ENCODE measurements at places on chromosomes 12 and 14. TPM values are rescaled to one million over a fixed set of nuclear protein-coding genes. Genes with fewer than 3 reads are reported as not detected.

DNA sequence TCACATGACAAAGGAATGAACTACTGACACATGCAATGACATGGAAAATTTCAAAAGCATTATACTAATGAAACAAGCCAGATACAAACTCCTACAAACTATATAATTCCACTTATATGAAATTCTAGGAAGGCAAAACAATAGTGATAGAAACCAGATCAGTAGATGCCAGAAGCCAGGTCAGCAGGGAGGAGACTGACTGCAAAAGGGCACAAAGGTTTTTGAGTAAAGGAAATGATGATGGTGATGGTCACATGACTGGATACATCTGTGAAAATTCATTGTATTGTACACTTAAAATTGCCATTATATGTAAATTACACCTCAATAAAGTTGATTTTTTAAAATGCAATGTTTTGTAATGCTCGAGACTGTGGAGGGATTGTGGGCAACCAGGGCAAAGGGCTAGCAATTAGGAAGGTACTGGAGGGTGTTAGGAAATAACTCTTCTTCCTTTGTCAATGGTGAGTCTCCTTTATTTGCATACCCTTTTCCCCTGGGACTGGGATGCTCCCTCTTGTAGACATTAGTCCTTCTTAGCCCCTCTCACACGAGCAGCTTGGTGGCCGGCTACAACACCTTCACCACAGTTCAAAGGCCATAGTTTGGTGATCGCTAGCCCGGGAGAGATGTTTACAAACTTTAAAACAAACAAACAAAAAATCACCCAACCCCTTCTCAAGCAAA lies 6.7 kb upstream of the PRPF40B start:
- DNase-seq = no peak

DNA sequence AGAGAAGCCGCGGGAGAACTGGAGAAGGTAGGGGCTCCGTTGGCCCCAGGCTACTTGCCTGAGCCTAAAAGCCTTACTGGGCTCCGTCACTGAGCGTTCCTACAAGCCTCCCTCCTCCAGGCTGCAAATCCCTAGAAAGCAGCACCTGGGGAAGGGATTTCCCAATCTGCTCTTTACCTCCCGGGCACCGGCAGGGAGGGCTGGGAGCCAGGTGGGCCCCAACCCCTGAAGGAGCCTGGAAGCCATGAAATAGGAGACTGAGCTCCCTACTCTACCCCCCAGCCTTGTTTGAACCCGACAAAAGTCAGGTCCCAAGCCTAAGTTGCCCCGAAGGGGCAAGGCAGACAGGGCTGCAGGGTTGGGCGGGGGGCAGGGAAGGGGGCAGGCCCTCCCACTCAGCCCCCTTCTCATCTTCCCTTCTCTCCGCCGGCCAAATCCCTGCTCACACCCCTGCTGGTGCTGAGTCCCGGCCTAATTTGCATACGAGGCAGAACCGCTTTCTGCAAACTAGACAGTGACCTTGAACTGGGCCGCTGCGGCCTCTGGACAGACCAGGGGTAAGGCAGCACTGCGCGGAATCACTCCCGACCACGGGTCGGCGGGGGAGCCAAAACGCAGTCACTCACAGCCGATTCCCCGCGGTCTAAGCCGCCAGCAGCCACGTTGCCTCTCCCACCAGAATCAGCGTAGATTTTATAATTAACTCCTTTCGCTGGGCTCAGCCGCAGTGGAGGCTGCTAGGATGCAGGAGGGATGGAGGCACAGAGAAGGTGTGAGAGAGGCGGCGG lies 3.7 kb upstream of the HOXC12 start:
- no peak for DNase-seq

Gene ARHGAP5
- 103 TPM for total RNA-seq

Gene HCAR1
- total RNA-seq = 6.1 TPM

DNA sequence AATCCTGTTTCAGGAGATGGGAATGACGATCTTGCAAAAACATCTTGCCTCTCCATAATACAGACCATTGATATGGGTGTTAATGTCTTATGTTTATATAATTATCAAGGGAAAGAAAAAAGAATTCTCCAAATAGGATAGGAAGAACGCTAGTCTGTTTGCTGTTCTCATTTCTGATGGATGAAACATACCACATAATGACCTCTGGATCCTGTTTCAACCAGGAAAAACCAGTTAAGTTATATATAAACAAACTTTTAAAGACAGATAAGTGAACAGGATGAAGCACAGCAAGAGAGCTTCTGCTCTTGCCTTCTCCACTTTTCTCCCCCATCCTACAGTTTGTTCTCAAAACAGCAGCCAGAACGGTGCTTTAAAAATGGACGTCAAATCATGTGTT lies 27.8 kb downstream of the COQ6 start:
- DNase-seq = no peak

Gene TAS2R10
- 0.32 TPM for total RNA-seq

Gene CRIP1
- 64.8 TPM for total RNA-seq

Gene COX8C
- not detected for total RNA-seq

DNA sequence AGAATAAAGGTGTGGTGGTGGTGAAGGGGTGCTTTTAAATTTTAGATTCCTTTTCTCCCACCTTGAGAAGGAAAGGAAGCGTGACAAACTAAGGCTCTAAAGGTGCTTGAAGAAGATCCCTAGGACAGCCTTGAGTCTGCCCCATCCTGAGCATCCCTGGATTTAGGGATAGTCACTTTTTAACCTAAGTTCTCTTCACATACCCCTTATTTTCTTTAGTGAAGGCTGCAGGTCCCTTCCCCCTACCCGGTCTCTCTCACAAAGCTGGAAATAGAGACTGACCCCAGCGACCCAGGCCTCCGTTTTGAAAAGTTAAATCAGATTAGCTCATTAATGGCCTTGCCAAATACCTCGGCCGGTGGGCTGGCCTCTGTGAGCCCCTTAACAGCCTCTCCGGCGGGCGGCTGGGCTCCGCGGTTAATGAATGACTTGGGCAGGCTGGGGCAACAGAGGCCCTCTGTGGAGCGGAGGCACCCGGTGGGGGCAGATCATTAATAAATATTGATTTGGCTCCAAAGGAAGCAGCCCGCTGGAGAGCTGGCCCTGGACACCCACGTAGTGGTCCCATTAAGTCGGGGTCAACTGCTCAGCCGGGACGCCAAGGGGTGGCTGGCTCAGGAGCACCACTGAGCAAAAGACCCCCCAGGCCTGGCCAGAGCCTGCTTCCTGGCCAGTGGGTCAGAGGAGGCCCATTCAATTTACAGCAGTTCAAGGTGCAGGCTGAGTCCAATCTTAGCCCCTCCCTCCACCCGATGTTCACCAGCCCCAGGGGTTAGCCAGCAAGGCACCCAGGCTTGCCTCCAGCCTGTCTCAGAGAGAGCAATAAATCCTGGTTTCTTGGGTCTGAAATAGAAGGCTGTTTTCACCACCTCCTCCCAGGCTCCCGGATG lies 31.8 kb downstream of the PAH start:
- no peak for DNase-seq
